ENCODE measurements at places on chromosomes 2 and 18. TPM values are rescaled to one million over a fixed set of nuclear protein-coding genes. Genes with fewer than 3 reads are reported as not detected.

Gene GPAT2
- 2.2 TPM for total RNA-seq

Gene PFN4
- not detected for total RNA-seq

Gene KLHL14
- not detected for total RNA-seq

Gene ALPI
- total RNA-seq = not detected

Gene CCDC93
- total RNA-seq = 40.5 TPM

Gene CRACDL
- not detected for total RNA-seq

Gene SRD5A2
- not detected for total RNA-seq

- DNase-seq = no peak
These were observed 71.1 kb downstream of the LDLRAD4 start for GRCh38 chr18:13289481-13290205.

GRCh38 chr18:32884543-32884942 lies 111.7 kb upstream of the KLHL14 start:
- no peak for DNase-seq

- DNase-seq = no peak
These were observed 16.8 kb downstream of the CXCR1 start for GRCh38 chr2:218149848-218150440.

DNA sequence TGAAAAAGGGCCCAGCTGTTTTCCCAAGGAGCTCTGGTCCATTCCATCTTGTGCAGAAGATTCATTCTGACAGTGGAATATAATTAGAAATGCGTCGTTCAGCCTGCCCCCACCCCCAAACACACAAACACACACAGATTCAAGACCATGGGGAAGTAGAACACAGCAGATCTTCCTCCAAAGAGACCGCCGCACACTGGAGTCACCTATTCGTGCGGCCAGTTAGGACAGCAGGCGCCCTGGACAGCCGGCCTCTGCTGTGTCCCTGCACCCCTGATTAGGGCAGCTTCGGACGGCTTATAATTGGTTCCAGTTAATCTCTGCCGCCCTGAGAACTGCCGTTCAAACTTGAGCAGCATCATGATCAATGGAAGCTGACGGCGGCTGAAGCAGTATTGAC lies 116.0 kb downstream of the GBX2 start:
- no peak for DNase-seq

DNA sequence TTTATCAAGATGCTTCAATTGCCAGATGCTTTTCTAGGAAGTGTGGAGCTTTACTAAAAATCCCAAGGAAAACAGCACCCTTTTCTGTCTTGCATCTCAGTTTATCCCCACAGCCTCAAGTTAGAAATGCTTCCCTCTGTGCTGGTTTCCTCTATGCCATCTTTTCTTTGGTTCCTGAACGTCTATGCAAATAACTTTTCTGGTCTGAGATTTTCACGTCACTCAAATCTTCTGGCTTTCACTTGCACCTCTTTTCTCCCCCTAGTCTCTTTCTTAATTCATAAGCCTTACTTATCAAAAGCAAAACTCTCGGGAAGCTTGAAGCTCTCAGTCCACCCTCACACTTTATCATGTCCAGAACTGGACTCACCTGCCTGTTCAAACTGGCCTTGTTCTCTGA lies 33.9 kb downstream of the ARHGAP25 start:
- DNase-seq = no peak

DNA sequence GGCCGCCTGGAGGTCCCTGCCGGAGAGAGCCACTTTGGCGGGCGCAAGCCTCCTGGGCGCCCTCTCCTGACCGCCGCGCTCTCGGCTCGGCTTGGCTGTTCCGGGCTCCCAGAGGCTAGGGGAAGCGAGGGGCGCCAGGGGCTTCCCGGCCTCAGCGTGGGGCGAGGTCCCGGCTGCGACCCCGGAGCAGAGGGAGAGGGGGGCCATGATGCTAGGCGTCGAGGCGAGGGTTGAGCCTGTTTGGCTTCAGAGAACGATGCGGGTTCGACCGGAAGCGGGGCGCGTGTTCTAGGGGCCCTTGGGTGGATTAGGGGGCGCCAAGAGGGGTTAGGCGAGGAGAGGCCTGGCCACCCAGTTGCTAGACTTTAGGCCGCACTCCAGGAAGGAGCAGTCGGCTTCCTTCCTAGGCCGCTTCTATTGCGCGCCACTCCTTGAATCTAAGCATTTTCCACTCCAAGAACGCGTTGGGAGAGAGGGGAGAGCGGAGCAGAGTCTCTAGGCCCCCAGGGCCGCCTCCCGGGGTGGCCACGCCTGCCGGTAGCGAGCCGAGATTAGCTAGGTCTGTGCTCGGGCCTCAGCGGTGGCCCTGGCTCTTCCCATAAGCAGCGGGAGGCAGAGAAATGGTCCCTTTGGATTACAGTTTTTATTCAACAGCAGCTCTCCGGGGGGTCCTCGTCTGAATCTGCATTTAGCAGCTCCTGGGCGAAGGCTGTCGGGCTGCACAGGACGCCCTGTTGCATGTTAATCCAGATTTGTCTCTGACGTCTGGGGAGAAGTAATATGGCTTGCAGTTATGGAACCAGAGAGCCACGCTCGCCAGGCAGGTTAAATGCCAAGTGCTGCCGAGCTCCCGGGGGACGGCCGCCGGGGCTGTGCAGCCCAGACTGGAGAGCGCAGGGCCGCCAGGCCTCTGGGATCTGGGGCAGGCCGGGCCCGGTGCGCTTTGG lies 11.3 kb downstream of the MEIS1 start:
- DNase-seq = no peak

GRCh38 chr2:101080211-101081068 lies 70.7 kb downstream of the TBC1D8 start:
- peak; percentile 14 for DNase-seq

- DNase-seq = no peak
These were observed 64.7 kb upstream of the RAB6C start for GRCh38 chr2:129914538-129915302.

DNA sequence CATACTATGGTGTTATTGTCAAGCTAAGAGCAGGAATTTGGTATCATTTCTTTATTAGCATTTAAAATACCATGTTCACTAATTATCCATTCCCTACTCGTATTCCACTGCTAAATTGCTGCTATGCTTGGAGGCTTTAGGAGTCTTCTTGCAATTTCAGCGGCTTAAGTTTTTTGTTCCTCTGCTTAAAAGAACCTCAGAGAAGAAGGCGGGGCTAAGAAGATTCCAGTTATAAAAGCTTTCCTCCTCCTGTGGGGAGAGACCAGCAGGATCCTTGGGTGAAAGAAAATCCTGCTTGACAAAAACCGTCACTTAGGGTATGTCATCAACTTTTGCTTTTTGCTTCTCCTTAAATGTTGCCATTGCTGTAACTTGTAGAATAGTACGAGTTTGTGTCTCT lies at the start of gene TRPM8:
Gene TRPM8, plus strand, starts transcription at position 258 of the 400 bp plus-strand sequence. CDS start 9,165 bp downstream, outside the sequence.
- DNase-seq = no peak

GRCh38 chr2:147509821-147510220 lies 335.0 kb upstream of the ACVR2A start:
- no peak for DNase-seq

GRCh38 chr18:52190631-52191030 lies 149.4 kb upstream of the DCC start:
- no peak for DNase-seq

- DNase-seq = no peak
These were observed 593 bp downstream of the SP140L start for GRCh38 chr2:230327418-230328154.

GRCh38 chr2:35714883-35715282 lies 640.7 kb upstream of the CRIM1 start:
- no peak for DNase-seq

DNA sequence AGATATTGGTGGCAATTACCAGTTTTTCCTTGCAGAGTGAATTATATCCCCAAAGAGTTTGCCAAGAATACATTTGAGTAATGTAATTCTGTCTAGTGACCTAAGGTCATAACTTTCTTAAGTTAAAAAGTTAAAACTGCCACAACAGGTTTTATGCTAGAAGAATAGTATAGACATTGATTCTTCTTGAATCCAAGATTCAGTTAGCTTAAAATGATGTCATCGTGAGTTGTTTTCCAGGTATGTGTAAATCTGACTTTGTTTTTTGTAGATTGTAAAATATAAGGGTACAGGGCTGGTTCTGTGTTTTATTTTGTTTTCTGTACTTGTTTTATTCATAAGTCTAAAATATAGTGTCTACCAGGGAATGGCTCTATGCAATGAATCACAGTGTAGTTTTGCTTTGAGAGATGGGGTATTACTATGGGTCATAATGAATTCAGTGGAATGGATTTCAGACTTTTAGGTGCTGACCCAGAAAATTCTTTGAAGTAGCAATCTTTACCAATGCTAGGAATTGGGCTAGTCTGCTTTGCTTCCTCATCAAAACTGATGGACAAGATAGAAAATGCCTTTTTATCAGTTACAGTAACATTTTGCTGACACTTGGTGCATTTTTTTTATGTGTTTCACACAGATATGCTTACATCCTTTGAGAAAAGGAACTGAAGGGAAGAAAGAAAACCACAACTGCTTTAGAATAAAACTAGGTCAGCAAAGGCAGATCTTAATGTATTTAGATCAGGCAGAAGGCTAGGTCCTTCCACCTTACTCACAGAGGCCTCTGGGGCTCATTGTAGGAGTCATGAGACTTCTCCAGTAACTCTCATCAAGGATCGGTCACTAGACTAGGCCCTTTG lies 20.8 kb upstream of the MGAT5 start:
- DNase-seq = peak; percentile 37

- DNase-seq = no peak
These were observed 46.8 kb downstream of the RPIA start for GRCh38 chr2:88738271-88738670.

DNA sequence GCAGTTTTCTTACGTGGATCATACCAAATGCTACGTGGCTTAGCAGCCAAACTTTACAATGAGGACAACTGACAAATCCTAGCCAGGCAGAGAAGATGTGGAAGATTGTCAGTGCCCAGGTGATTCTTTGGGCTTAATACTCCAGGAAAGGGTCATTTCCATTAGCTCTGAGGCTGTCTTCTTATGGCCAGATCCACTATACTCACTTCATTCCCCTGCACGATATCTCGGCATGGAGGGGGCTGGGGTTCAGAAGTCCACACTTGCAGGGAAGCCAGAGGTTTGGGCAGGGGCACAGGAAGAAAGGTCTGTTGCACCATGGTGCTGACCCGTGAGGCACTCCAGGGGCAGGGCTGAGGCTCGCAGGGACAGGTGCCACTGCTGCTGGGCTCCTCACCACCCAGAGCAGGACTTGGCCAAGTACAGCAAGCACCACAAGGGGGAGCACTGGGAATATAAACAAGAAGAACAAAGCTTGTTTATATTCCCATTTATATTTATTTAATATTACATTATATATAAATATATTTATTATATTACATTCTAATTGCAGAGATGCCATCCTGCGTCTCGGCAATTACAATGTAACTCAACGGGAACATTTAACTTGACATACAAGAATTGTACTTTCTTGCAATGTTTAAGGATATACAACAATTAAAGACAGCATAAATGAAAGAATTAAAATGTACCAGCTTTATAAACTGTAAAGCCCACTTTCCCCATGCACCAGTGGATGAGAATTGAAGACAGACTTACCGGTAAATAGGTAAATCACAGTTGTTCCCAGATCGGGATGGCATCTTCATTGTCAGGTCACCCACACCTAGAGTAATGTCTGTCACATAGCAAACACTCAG lies 27.2 kb downstream of the CLUL1 start:
- peak; percentile 63 for DNase-seq

- DNase-seq = no peak
These were observed 93.5 kb downstream of the LPIN1 start for GRCh38 chr2:11839916-11840315.

Measured in osteoblast (primary cell).